ENCODE measurements at places on chromosomes 16 and 17.

GRCh38 chr17:17246879-17247278 is 9.9 kb upstream of the FLCN start:
- no peak for DNase-seq

GRCh38 chr16:58809213-58809612 is 75.1 kb upstream of the GOT2 start:
- DNase-seq: no peak

DNA sequence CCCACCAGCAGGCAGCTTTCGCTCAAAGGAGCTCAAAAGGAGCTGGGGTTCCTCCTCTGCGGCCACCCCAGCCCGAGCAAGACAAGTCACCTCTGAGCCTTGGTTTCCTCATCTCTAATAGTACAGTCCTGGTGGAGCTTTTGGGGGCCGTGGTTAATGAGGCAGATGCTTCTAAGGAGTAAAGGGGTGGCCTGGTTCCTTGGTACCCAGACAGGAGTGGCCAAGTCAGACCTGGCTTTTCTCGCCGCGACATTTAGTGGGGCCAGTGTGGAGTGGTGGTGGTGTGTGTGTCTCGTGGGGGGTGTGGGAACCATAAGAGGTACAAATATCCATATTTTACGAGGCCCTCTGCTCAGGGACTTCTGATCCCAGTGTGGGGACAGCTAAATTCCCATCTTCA is 6.7 kb downstream of the FOXF1 start:
- no peak for DNase-seq

- DNase-seq: no peak
Measured at GRCh38 chr16:26762594-26762993, 304.1 kb upstream of the C16orf82 start.

- no peak for DNase-seq
Measured at GRCh38 chr16:65808790-65809189, 557.7 kb upstream of the CDH5 start.

GRCh38 chr17:40341808-40342503 is 22.6 kb downstream of the GJD3 start:
- DNase-seq: no peak

DNA sequence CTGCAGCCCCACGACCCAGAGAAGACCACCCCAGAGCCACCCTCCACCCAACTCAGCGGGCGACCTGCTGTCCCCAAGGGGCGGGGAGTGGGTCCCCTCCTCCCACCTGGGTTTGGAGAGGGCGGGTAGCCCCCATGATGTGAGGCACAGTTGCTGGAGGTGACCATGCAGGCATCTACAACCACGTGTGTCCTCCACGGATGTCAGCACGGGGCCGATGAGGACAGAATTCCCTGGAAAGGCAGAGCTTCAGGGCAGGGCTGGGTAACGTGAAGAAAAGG is 7.1 kb downstream of the UTS2R start:
- no peak for DNase-seq

DNA sequence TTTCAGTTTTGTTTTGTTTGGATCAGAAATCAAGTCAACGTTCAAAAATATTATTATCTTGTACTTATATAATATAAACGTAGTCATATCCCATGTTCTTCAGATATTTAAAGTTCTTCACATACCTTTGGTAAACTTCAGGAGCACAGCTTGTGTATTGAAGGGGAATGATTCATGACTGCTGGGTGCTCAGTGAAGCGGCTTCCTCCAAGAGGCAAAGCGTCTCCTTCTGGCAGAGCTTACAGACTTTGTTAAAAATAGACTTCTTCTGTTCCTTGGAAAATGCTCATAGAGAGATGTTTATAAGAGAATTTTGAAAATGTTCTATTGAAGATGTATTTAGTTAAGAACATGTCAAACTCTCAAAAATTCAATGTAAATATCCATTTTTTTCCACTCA is 155.6 kb upstream of the CNTNAP4 start:
- DNase-seq: no peak
